ENCODE measurements at places on chromosomes 1 and 21.

DNA sequence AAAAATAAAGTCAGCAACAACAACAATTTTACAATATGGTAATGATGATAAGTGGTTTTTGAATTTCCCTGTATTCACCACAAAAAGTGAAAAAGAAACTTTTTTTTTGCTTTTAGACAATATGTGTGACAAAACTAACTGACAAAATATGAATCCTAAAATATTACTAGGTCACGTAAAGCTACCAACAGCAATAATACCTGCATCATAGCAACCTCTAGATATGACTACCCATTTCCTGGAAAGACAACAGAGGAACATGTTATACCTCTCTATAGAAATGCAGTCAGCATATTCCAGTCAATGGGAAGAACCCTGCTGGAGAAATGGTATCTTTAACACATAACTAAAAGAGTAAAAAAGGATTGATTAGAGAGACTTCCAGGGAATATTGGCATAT is 73.7 kb downstream of the PDE4B start:
- DNase-seq: no peak

DNA sequence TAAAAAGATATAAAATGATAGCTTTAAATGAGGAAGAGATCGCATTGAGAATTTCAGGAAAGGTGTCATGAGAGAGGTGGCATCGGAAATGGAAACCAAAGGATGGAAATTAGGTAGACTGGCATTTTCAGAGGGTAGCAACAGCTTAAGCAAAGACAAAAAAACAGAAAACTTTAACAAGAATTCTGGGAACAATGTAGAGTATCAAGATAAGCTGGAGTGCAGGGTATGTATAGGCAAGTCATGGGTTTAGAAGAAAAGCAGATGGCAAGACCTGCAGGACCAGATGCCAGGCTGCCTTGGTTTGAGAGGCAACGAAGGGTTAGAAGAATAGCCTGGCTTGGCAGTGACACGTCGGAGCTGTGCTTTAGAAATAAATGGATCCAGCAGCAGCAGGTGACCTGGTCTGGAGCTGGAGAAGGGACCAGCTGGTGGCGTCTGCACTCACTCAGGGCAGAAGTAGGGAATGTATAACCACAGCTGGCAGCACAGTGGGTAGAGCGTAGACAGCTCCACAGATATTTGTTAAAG is 149.4 kb upstream of the TIAM1 start:
- no peak for DNase-seq

DNA sequence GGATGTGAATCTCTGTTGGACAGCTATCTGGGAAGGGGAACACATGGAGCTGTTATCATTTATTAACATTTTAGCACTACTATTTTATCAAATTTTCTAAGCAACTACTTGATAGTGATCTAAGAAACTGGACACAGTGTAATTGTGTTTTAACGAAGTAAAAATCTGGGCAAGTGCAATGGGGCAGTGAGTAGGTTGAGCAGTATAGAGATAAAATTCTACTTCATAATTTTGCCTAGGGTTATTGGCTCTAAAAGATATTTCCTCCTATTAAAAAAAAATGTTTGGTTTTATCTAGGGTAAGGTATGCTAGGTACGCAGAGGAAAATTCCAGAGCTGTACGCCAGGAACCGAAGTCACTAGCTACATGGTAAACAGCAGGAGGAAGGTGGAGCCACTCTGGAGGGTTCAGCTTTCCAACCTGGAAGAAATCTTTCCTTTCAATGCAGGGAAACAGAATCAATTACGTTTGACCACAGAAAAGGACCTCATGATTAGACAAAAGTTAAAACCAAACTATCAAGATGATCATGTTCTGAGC is 43.3 kb downstream of the BCAR3 start:
- DNase-seq: no peak

DNA sequence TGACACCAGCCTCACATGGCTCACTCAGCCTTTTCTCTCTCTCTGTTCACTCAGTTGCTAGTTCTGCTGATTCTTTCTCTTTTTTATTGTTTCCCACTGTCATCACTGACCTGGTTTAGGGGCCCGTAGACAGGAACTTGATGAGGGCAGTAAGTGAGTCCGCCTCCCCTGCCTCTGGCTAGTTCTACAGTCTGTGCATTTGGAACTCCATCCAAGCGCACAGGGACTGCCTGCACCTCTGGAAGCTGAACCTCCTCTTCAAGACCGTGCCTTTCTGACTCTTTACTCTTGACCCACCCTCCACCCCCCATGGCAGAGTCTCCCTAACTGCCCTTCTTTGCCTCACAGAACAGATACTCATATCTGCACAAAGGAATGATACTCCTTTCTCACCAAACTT is 4.2 kb downstream of the TENT5C start:
- no peak for DNase-seq

DNA sequence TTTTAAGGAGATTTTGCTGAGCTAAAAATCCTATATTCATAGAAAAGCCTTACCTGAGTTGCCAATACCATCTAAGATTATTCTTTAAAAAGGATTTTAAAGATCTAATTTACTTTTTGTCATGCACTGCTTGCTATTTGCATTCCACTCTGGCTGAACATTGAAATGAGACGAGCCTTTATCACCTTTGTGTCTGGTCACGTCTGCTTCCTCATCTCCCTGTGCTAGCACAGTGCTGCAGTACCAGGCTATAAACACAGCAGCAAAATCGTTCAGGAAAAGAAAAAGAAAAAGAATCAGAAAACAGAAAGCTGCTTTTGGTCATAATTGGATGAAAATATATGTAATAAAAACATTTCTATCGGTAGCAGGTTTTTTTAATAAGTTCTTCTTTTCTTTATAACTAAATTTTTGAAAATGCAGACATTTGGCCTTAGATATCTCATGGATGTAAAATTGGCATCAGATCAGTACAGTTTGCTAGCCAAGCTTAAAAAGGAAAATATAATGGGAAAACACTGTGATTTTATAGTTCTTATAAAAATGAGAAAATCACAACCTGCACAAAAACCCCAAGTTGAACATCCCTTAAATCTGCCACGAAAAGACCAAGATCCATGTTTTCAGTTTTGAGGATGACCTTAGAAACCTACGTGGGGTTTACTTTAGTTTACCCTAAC is 735.7 kb upstream of the CXADR start:
- DNase-seq: no peak

DNA sequence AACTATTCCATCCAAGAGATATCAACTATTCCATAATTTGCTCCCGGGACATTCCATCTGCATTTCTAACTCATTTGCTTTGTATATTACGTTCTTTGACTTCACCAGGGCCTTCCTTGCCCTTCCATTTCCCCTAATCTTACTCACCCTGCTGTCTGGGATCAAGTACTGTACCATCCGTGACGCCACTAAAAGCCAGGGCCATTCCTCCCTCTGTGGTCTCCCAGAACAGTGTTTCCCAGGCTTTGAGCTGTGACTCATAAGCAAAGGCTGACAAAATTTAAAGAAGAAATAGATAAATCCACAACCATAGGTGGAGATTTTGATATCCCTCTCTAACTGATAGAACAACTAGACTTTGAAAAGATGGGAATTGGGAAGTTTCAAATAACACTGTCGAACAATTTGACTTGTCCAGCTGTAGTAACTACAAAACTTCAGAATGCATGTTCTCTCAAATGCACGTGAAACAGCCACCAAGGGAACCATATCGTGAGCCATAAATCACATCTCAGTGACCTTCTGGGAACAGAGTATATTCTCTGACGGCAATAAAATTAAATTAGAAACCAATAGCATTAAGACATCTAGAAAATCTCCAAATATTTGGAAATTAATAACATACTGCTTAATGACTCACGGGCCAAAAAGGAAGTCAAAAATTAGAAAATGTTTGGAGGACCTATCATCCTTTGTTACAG is 501.0 kb downstream of the SETD4 start:
- DNase-seq: no peak

DNA sequence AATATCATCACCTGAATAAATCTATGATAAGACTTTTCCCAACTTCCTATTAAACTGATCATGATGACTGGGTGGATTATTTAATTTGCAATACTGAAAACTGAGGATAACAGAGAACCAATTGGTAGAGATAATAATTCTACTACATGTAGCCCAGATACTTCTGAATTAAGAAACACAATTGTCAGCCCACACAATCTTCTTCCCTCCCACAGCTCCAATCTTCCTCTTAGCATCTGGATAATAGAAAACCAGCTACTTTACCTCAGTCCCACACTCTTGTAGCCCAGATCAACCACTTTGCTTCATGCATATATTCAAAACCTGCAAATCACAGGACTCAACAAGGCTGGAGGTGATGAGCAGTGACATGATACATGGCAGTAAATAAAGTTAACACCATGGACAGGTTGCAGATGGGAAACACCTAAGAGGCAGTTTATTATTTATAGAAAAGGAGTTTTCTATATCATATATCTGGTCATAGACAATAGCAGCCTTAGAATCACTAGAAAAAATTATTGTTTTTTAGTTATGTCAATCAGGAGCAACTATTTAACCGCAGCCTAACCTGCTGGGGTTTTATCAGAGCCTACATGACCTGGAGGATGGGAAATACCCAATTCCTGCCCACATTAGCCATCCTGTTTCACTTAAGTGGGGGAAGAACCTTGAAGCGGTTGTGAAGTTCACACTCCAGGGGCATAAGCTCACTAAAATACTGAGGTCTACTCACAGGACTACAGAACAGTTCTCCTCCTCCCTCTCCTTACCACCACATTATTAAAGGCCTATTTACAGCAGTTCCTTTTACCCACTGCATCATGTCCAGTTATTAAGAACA is 16.7 kb downstream of the FRRS1 start:
- no peak for DNase-seq

DNA sequence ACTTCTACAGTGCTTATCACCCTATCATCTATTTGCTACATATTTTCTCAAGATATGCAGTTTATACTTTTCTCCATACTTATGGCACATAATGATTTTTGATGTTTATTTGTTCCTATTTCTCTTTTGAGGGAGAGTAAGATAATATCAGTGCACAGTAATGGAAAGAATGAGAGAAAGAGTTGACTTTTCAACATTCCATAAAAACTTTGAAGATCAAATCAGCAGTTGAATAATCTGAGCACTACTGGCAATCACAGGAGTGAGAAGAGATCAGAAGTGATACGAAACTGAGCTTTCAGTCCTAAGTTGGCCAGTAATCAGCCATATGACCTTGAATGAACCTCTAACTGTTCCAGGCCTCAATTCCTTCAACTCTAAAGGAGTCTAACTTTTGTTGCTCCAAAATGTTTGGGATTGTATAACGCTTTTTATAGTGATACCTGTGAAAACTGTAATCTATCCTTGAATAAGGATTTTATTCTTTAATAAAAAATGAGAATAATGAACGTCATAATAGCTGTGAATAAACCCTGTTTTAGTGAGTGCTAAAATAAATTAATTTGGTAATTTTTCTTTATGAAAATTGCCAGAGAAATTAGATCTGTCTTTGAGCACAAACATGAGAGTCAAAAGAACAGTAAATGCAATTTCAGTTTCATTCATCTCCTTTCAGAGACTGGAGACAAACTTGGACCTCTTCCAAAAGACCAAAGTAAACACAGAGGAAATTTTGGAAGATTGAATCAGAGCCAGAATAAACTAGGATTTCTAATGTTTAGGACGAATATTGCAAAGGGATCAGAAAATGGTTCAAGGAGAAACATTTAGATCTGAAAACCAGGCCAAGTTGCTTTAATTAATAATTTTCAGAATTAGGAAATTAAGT is 309.9 kb downstream of the ADGRL2 start:
- DNase-seq: no peak

DNA sequence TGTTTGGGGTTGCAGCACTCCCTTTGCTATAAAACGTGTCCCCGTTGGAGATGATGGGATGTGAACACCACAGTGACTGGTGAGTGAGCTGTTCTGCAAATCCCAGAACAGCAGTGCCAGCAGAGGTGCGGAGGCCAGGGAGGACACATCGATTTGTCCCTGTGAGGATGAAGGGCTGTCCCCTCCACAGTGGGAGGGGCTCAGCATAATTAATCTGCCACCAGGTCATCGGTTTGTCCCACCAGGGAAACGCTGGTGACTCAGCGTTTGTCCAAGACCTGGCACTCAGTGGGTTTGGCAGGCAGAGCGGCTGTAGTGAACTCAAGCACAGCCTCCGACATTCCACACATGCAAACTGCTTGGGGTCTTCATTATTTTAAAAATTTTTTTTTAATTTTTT is 22.8 kb upstream of the PDE9A start:
- no peak for DNase-seq

DNA sequence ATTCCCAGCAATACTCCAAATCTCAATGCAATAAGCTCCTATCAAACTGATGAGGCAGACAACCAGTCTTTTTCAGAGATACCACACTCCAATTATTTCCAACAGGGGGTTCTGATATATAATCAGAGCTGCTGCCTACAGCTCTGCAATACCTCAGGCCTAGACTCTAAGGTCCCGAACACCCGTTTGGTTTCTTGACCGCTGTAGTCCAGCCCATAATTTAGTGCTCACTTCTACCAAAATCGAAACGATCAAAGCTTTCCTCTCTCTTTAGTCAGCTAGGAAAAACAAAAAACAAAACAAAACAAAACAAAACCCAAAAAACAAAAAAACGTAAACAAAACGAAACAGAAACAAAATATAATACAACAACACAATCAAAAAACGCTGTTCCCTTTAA is 453.0 kb downstream of the NEGR1 start:
- DNase-seq: no peak

DNA sequence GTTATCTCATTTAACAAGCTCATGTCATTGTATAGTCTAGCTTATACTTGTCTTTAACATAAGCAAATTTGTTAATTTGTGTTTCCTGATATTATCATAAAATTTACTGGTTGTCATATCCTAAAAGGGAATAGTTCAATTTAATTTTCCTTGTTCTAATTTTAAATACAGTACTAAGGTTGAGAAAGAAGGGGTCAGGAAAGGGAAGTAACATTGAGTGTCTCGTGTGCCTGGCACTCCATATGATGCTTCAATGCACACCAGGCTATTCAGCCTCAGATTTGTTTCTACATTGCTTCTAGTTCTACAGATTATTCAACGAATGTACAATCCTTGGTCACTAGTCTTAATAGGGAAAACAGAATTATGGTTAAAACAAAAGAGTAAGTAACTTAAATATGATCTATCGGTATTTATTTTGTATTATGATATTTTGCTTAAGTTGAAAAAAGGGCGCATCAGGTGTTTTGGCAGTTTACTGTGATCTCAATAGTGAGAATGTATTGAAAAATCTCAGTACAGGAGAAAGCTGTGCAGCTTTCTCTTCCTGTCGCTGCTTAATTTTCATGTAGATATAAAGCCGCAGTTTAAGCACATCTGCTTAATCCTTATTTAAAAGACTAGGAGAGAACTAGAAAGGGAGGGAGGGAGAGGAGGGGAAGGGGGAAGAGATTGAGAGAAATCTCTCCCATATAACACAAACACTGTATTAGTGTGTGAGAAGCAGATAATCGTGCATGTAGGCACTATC is 13.0 kb downstream of the PTPRC start:
- DNase-seq: no peak

DNA sequence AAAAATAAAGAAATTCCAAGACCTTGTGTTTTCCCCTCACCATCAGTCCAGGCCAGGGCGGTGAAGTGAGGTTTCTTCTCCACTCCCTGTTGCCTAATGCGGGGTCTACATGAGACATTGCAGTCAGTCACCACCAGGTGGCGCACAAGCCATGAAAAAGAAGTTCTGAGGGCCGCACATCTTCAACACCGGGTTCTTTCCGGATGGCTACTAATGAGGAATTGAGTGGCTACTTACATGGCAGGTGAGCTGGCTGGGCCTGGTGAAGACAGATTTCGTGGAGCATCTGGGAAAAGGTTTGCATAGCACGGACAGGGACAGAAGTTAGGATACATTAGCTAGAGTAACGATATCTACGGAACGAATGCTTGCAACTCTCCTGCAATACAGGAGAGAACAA is 15.8 kb upstream of the S100A11 start:
- peak; percentile 91 for DNase-seq

All from CD4-positive, alpha-beta T cell treated with Interleukin-17A for 4 hours (primary cell).